ENCODE measurements at places on chromosomes 2 and 18.

DNA sequence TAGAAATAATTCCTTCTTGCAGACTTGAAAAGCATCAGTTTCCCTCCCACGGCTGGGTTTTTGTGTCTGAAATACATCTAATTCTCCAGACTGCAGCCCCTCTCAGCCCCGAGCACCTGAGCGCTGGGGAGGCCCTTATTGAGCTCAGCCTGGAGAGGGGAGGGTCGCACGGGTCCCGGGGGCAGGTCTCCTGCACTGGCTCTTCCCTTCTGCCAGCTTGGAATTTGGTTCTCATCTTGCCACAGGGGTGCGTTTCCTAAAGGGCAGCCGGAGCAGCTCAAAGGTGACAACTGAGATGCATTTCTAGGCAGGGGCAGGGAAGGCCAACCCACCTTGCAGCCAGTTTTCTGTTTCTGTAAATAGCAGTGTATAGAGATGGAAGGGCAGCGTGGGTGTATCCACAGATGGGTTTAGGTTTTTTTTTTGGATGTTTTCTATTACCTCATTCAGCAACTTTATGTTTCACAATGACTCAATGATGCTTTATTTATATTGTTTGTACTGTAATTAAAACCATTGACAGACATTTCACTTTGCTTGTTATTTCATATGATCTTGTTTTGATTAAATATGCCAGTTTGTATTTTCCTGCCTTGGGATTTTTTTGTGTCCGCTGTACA lies 37.0 kb downstream of the GBX2 start:
- no peak for DNase-seq

DNA sequence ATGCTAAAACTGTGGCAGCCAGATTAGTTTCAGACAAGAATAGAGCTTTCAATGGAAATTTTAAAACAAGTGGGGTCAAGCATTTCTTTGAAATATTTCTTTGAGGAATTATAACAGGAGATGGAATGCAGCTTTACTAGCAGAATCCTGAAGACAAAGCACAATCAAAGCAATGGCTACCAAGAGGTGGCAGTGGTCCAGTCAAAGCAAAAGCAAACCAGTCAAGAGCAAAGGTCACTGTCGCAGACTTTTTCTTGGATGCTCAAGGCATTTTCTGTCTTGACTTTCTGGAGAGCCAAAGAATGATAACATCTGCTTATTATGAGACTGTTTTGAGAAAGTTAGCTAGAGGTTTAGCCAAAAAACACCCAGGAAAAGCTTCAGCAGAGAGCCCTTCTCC lies 351.2 kb upstream of the DLGAP1 start:
- no peak for DNase-seq

DNA sequence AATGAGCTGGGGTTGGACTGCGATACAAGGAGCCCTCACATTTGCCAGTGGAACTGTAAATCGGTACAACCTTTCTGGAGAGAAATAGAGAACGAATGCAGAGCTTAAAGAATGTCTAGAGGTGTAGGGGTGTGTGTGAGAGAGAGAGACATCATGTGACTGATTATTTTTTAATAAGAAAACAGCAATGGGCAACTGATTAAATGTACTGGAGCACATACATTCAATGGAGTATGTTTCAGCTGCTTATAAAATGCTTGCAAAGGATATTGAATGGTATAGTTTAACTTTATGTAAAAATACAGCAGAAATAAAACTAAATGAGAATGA lies 391 bp upstream of the TMEM17 start:
- DNase-seq, result no peak

- DNase-seq, result no peak
These were observed 69.6 kb downstream of the COL5A2 start for GRCh38 chr2:189109921-189110397.

DNA sequence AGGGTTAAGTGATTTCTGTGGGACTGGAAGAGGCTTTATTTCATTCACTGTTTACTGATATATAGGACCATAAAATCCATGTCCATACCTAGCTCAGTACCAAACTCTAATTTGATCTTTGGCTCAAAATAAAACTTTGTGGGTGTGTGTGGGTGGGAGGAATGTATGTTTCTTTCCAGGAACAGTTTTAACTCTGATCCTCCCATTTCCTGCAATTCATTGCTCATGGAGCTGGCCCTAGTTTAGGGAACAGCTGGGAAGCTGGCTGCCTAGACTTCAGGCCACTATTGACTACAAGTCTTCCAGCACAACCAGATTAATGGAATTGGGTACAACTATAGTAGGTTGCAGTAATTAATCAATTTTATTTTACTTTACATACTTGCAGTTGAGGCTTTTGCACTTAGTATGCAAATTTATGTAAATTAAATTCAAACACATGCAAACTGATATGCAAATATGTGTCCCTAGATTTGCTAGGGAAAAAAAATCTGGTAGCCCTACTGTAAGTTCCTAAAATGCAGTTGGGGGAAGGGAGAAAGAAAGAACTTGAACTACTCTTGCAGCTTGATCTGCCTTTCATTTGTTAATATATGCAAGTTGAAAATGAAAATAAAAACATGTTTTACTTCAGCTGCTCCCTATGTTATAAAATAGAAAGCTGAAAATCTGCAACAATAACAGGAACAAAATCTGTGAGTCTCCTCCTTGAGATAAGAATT lies 1070.3 kb upstream of the CELF4 start:
- no peak for DNase-seq

GRCh38 chr2:199955339-199956061 lies at the start of the genes MAIP1 and TYW5:
MAIP1 (plus strand) TSS chr2:199955582; CDS start chr2:199955799, 217 bp downstream.
TYW5 (minus strand) TSS chr2:199955491; CDS start chr2:199955470, 21 bp downstream.
- peak; percentile 56 for DNase-seq

DNA sequence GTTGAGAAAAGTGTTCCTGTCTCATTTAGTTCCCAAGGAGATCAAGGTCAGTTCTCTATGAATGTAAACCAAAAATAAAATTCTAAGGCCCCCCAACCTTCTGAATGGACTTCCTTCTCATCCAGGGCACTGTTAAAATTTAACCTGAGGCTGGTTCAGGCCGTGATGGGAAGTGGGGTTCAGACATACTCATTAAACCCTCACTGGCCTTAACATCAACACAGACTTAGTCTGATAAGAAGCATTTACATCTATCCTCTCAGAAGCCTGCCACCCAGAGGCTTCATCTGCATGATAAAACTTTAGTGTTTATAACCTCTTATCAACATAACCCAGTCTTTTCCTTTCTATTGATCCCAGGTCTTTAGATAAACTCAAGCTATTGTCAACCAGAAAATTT lies 22.4 kb downstream of the ITSN2 start:
- DNase-seq, result no peak

DNA sequence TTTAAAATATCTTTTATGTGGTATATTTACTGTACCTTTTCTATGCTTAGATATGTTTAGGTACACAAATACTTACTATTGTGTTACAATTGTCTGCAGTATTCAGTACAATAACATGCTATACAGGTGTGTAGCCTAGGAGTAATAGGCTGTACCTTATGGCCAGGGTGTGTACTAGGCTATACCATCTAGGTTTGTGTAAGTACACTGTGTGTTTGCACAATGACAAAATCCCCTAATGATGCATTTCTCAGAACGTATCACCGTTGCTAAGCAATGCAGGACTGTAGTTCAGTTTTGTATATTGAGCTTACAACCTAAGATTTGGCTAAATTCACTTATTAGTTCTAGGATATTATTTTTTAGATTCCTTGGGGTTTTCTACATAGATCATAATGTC lies 332.3 kb upstream of the HS6ST1 start:
- DNase-seq, result no peak

- DNase-seq, result no peak
These were observed 6.2 kb downstream of the ATP5MC3 start for GRCh38 chr2:175175320-175175719.

GRCh38 chr2:172082944-172083627 lies 2.2 kb upstream of the DLX1 start:
- no peak for DNase-seq

DNA sequence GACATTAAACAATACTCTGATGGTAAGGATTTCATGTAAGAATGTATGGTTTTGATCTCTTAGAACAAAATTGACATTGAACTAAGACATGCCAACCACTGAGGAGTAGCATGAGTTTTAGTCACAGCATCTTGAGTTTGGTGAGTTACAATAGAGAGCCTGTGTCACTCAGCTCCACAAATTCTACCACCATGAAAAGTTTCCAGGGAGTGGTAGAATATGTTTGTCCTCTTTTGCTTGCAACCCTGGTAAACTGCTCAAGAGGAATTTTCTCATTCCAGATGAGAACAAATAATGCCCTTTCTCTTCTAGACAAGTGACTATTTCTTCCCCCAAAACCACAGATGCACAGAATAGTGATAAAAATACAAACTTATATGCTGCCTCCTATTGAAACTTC lies 502.0 kb upstream of the VRK2 start:
- no peak for DNase-seq

GRCh38 chr2:45794134-45794617 lies 142.7 kb downstream of the PRKCE start:
- no peak for DNase-seq

DNA sequence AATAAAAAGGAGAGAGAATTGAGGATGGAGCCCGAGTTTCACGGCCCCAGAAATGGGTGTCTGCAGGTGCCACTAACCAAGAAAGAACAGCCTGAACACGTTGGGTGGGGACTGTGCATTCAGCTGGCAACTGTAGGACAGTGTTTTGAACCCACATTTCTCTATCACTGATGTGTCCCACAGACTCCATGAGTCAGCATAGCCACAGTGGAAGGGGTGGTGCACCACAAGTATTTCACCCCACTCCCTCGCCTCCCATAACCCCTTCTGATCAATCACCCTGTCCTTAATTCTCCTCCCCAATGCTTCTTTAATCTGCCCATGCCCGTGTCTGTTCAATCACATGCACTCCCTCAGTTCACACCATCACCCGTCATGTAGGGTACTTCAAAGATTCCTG lies 291.5 kb downstream of the ZNF516 start:
- DNase-seq, result no peak

GRCh38 chr2:60998628-60999545 lies 18.6 kb upstream of the PEX13 start:
- no peak for DNase-seq

- no peak for DNase-seq
These were observed 385.4 kb upstream of the NXPH2 start for GRCh38 chr2:139165601-139166000.

DNA sequence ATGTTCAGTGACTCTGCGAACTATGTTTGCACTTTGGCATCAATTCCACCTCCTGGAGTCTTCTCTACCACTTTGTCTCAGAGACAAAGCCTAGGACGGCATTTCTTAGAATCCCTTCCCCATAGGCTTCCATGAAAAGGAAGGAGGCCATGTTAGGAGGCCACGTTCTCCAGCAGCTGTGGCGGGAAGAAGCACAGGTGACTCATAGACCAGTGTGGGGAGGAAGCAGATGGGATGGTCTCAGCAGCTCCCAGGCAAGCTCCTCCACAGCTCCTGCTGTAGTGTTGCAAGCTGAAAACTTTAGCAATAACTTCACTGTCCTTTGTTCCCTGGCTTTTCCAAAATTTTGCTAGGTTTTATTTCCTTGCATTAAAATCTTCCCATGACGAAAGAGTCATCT lies 781.3 kb upstream of the ID2 start:
- DNase-seq, result no peak

DNA sequence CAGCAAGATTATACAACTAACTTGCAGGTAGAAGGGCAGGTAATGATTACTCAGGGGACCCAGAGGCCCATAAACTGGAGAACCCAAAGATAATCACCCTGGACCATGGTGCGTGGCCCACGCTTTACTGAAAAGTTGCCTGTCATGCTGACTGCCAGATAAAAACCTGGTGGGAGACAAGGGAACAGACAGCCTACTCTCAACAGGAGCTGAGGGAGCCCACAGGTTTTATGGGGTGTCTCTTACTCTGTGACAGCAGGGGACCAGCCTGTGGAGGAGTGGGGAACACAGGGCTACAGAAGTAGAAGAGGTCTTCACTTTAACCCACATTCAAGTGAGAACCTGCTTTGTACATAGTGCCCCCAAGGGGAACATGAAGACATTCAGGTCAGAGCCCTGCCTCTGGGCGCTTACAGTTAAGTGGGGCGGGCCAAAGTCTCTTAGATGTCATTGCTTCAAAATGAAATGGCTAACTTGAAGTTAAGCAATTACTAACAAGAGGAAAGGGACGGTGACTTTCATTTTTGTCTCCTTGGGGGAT lies 60.4 kb downstream of the DHRS9 start:
- DNase-seq, result no peak

- no peak for DNase-seq
These were observed 216.5 kb upstream of the SP5 start for GRCh38 chr2:170498619-170499018.

Measured in fibroblast of skin of left biceps (primary cell).